ENCODE measurements at places on chromosomes 11 and 22.
A peak's percentile ranks its signal among the peaks of the same experiment; 100 is the strongest.

- peak; percentile 36 for DNase-seq
These were observed 5.3 kb downstream of the SLC7A4 start for GRCh38 chr22:21026783-21027692.

DNA sequence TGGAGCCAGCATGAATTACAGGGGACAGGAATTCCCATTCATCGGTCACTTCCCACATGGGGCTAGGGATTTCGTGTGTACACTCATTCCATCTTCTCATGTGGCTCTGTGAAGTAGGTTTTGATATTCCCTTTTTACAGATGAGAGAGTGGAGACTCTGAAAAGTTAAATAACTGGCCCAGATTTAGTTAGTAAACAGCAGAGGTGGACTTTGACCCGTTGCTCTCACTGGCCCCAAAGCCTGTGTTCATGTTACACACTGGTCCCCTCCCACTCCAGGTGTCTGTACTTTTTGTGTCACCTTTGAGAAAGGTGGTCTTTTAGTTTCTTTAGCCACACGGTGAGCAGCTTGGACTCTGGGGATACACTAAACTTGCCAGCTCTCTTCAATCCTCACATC, 108.5 kb downstream of the MICAL2 start:
- DNase-seq, result no peak

DNA sequence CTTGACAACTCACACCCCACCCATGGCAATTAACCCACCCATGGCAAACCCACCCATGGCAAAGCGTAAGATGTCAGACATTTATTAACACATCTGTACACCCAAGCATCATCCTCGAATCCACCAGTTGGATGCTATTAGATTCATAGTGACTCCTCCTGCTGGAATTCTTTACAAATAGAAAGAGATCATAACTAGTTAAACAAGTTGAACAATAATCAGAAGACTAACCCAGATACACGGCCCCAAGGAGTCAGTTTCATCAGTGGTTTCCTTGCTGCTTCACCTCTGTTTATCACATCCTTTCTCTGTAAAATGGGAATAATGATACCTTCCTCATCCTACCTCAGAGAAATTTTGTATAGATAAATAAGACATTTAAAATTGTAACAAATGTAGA, 5.1 kb downstream of the GTPBP1 start:
- no peak for DNase-seq

- DNase-seq, result peak; percentile 21
These were observed 29.4 kb upstream of the GRIK4 start for GRCh38 chr11:120482149-120482548.

GRCh38 chr11:112404112-112404511, 143.5 kb upstream of the PLET1 start:
- peak; percentile 80 for DNase-seq

DNA sequence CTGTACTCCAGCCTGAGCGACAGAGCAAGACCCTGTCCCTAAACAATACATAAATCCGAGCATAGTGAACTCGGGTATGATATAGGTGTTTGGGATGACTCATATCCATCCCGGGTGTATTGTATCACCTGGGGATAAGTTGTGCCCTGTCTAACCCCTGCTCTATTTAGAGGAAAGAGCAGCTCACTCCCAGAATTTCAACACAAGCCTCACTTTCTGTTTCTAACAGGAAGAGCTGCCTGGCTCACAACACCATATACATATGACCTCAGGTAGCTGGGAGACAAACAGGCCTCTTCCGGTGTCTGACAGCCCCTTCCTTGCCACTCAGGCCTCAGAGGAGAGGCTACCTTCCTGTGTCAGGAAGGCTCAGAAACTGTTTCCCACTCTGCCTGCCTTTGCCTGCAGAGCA, 9.9 kb upstream of the MICALL1 start:
- no peak for DNase-seq

DNA sequence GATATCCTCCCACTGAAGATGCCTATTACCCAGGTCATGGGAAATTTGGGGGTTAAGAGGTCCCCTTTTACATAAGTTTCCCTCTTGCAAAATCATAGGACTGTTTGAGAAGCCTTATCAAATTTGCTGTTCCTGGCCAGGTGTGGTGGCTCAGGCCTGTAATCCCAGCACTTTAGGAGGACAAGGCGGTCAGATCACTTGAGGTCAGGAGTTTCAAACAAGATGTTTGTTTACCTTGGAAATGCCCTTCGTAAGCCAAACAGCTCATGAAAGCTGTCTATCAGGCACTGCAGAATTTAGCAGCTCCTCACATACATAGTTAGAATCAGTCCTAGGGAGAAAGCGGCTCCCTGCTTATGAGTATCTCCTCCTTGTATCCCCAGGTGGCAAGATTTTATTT, 4.9 kb upstream of the EI24 start:
- no peak for DNase-seq

DNA sequence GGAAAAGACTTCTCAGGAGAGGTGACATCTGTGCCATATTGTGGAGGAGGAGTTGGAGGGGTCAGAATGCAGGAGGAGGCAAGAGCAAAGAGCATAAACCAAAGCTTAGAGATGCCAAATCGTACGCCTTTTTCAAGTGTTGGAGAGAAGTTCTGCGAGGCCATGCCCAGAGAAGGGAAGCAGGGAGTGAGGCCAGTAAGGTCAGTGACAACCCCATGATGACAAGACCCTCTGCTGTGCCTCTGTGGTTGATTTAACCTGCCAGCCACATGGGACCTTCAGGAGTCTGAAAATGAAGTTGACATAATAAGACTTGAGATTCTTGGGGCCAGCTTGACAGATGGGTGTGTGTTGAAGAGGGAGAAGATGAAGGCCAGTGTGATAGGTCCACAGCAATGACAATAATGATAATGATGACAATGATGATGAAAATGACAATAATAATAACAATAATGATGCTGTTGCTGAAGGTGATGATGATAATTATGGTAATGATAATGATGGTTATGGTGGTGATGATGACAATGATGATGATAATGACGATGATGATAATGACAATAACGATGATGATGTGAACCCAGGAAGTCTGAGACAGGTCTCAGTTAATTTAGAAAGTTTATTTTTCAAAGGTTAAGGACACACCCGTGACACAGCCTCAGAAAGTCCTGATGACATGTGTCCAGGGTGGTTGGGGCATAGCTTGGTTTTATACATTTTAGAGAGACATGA, 152.6 kb upstream of the B3GAT1 start:
- DNase-seq, result no peak
